Bronchial smooth muscle cell (primary cell): ENCODE measurements at places on chromosomes 5 and 9. TPM values are rescaled to one million over a fixed set of nuclear protein-coding genes. Genes with fewer than 3 reads are reported as not detected.

PLCXD3 gene
- total RNA-seq, result under 0.01 TPM in 2 replicates

DMRTA1 gene
- 0.34 and 0.47 TPM in 2 replicates for total RNA-seq

IL3 gene
- not detected in 2 replicates for total RNA-seq

SLC34A1 gene
- under 0.01 TPM in 1 of 2 replicates, not detected in the other for total RNA-seq

PKN3 gene
- 0.34 and 0.79 TPM in 2 replicates for total RNA-seq

FAM221B gene
- total RNA-seq, result not detected in 2 replicates

CLIC3 gene
- total RNA-seq, result 6.8 and 8.2 TPM in 2 replicates

CA9 gene
- 0.86 and 1.7 TPM in 2 replicates for total RNA-seq

FSTL4 gene
- 0.26 TPM in 1 of 2 replicates, not detected in the other for total RNA-seq

PTGES gene
- 48.9 and 74.7 TPM in 2 replicates for total RNA-seq

WDR38 gene
- total RNA-seq, result not detected in 2 replicates

IL13 gene
- total RNA-seq, result 0.16 TPM in 1 of 2 replicates, not detected in the other

SPATA31C1 gene
- not detected in 2 replicates for total RNA-seq

CYLC2 gene
- total RNA-seq, result not detected in 2 replicates

FOXD4L5 gene
- 0.09 and 0.16 TPM in 2 replicates for total RNA-seq

SPATA31A3 gene
- not detected in 2 replicates for total RNA-seq

ARHGEF39 gene
- under 0.01 and 0.32 TPM in 2 replicates for total RNA-seq

MAST4 gene
- total RNA-seq, result 3.9 and 13.7 TPM in 2 replicates

IL33 gene
- 79.0 and 83.6 TPM in 2 replicates for total RNA-seq

BHMT2 gene
- 4.4 and 4.6 TPM in 2 replicates for total RNA-seq

PALM2AKAP2 gene
- 1.9 and 3.0 TPM in 2 replicates for total RNA-seq
